HS-27A (cell line): ENCODE measurements at places on chromosomes 16 and 17.

GRCh38 chr17:59513934-59514841, 51.2 kb upstream of the DHX40 start:
- no peak for DNase-seq

DNA sequence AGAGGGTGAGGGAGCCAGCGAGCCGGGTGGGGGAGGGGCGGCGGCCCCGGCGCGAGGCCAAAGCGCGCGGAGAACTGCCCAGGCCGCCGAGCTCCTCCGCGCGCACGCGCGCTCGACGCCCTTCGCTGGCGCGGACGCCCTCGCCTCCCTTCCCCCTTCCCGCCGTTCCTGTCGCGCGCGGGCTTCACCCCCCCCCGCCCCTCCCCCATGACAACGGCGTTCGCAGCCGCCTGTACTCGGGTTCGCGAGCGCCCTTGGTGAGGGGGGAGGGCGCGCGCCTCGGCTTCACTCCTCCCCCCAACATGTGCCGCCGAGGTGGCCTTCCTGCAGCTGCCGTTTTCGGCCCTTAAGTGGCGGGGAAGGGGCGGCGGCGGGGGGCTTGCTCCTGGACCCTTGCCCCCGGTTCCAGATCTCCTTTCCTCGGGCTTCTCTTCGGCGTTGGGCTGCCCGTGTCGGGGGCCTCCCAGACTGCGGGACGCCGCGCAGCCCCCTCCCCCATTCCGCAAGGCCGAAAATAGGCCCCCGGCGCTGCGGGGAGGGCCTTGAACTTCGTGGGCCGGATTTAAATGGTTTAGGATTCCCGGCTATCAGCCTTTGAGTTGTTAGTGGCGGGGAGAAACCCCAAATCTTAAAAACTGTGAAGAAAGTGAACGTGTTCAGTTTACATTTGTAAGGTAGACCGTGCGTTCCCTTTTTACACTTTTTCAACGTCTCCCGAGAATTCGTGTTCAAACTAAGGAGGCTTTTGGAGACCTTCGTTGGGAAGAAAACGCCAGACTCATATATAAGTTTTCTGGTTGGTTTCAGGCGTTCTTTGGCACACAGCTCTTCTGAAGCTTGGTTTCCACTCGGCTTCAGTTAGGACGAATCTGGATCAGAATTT, 653 bp downstream of the SRRM2 start:
- no peak for DNase-seq

DNA sequence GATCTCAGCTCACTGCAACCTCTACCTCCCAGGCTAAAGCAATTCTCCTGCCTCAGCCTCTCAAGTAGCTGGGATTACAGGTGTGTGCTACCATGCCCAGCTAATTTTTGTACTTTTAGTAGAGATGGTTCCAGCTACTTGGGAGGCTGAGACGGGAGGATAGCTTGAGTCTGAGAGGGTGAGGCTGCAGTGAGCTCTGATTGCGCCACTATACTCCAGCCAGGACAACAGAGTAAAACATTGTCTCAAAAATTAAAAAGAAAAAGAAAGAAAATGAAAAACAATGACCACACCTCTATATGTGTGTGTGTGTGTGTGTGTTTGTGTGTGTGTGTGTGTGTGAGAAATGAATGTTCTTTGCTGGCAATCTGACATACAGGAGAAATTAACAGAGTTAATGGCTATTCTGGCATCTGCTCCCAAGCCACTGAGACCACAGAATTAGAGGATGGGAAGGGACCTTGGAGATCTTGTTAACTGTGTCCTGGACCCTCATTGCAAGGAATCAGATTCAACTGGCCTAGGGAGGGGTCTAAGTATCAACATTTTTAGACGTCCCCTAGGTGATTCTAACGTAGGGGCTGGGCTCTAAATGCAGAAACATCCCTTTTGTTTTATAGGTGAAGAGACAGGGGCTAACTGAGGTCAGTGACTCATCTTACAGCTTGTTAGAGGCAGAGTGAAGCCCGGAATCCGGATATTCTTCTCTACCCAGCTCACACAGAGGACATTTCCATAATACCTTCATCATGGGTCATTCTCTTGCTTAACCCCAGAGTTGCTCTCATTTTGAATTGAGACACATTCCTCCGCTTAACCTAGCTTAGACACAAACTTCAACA, 16.4 kb upstream of the MARCHF10 start:
- peak; percentile 55 for DNase-seq

DNA sequence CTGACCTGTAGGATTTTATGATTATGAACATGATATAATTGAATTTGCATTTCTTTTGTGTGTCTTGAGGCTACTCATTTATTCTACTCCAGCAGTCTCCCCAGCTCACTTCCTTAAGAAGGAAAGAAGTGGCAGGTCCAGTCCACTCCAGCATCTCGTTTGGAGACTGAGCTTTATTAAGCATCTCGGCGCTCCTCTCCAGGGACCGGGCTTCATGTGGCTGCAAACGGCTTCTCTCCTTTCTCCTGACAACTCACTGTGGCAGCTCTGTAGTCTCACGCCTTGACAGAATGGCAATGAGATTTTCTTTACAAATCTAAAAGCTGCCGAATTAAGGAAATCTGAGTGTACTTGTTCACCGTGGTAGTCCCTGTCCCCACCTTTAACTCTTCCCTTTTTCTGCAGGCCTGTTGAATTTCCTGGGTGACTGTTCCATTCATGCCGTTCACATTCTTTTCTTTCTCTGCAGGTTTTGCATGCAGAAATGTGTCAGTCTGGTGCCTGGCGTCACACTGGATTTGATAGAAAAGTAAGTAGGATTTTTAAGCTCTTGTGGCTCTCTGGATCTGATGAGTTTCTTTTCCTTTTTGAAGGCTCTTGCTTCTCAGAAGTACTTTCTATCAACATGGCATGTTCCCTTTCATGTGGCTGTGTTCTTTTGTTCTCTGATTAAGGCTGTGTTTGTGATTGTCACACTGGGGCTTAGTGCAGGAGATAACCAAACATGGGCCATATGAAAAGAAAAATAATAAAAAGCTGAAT, 200.5 kb upstream of the CHMP6 start:
- no peak for DNase-seq

DNA sequence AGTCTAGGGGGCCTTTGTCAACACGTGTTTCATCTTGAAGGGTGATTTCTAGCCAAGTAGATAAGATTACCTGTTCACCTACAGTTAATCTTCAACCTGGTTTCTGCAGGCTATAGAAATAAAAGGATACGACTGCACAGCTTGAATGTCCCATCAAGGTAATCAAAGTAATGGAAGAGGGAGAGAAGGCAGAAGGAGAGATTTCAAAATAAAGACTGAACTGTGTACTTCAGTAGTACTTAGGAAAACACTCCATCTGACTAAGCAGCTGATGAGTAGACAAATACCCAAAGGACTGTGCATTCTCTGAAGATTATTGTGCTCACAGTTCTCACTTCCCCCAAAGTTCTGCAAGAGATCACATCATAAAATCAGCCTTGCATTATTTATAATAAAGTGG, 5.8 kb upstream of the RFFL start:
- no peak for DNase-seq

GRCh38 chr16:58123896-58124600, 5.1 kb downstream of the CFAP20 start:
- DNase-seq: no peak
